H1 (cell line): ENCODE measurements at places on chromosomes 11 and 22. TPM values are rescaled to one million over a fixed set of nuclear protein-coding genes. Genes with fewer than 3 reads are reported as not detected.
A peak's percentile ranks its signal among the peaks of the same experiment; 100 is the strongest.

DNA sequence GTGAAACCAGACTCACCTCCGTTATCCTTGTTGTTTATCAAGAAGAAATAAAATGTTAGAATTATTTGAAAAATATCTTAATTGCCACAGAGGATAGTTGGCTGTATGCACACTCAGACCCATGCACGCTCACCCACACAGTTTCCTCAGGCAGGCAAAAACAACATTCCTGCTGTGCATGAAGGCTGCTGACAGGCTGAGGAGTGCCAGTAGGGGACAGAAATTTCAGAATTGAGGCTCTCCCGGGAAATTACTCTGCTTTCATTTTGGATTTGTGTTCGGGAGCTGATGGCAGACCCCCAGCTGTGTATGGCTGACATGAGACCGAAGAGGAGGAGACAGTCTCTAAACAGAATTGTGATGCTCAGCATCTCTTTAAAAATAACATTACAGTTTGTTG lies 87.5 kb downstream of the AMOTL1 start:
- DNase-seq = no peak

GRCh38 chr22:24525416-24526037 lies 29.4 kb downstream of the GUCD1 start:
- peak; percentile 51 for DNase-seq

- no peak for DNase-seq
Observed at GRCh38 chr11:128929468-128929867, 13.2 kb downstream of the TP53AIP1 start.

DNA sequence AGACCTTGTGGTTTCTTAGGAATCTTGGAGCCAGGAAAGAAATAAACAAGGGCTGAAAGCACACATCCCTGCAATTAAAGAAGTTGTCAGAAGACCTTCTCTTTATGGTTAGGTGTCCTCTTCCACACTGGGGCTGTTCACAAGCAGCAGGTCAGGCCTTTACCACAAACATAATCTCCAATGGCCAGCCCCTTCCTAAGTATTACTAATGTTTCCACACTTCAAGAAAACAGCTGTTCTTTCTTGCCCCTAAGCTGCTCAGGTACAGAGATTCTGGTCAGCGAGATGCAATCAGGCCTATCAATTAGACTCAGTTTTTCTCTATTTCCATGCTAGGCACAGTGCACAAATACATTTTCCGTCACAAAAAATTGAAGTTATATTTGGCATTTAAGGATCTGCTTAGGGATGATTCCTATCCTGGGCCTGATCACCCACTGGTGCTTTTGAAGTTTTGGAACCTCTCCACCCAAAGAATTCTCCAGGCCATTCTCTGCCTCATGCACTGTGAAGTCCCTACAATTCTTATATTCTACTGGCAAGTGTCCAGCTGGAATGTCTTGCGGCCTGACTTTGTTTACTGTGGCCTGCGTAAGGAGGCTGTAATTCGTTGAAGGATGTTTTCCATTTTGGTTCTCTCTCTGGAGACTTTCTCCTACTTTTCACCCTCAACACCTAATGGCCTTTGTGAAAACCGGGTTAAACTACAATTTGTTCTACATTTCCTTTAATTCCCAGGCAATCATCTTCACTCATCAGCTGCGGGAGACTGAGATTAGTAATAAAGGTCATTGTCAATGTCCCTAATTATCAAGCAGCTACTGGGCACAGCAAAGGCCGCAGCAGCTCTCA lies 5.1 kb downstream of the PRAME start:
- no peak for DNase-seq

The P2RY2 gene
- total RNA-seq = 1.0 and 1.2 TPM in 2 replicates

The MMP27 gene
- not detected in 2 replicates for total RNA-seq

The WNT7B gene
- 0.13 and 0.24 TPM in 2 replicates for total RNA-seq

DNA sequence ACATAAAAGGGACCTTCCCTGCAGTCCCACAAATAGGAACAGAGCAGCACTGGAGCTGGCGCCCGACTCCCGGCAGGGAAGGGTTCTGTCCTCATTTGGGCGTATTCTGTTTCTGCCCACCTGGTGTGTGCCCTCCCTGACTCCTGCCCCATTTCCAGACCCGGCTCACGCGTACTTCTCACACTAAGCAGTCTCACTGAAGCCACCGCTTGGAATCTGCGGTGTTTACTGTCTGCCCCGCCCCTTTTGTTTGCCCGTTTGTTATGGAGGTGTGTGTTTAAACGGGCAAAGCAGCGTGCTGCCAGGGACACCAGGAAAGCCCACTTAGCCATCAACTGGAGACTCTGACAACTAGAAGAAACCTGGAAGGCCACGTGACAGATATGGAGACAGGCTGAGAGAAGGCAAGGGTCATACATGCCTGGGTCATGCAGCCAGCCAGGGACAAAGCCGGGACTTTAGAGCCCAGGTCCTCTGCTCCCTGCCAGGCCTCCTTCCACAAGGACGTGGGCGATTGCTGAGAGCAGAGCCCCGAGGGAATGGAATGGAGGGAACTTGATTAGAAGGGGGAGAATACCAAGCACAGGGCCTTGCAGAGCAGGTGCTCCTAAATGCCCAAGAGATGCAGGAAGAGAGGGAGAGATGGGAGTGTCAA lies 8.7 kb upstream of the EFCAB6 start:
- peak; percentile 46 for DNase-seq

The RBX1 gene
- total RNA-seq = 74.4 and 76.5 TPM in 2 replicates

The NCF4 gene
- total RNA-seq = not detected in 2 replicates

The TSGA10IP gene
- total RNA-seq = 1.3 and 1.9 TPM in 2 replicates

DNA sequence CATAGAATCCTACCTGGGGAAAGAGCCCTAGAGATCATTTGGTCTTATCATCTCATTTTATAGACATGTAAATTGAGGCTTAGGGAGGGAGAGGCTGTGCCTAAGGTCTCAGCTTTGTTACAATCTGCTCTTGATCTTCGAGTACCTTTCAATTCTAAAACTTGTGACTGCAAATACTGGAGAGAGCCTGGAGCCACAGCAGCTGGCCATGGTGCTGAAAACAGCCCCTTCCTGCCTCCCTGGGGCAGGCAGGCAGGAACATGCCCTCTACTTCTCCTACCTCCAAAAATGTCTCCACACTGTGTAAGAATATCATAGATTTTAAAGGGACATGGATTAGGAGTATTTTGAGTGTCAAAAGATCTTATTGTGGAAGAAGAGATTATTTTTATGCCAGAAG lies 52.2 kb downstream of the C22orf42 start:
- no peak for DNase-seq

The TMEM86A gene
- 1.7 and 2.0 TPM in 2 replicates for total RNA-seq

The HOATZ gene
- not detected in 2 replicates for total RNA-seq

- no peak for DNase-seq
Observed at GRCh38 chr11:134468796-134469195, 56.8 kb upstream of the B3GAT1 start.

DNA sequence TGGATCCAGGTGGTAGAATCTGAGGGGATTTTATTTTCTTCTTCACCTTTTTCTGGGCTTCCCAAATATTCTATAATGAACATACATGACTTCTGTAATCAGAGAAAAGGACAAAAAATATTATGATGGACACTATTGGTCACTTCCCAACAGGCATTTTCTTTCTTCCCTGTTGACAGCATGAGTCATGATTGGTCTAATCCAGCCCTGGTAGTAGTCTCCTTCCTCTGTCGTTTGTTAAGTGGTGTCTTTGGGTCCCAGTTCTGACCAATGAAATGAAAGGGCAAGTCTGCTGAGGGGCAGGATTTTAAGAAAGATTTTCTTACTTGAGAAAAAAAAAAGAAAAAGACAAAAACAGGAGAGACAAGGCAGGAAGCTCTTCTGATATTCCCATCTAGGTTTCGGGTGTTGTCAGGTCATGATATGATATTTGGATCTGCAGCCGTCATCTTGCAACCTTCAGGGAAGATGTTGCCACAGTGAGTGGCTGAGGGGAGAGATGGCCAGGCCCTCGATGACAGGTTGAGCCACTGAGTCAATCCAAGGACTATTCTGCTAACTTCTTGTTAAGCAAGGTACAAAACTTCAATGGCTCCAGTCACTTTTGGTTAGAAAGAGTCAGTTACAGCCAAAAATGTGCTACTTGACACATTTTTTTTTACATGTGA lies 23.3 kb upstream of the PLEKHB1 start:
- DNase-seq = no peak

The DBX1 gene
- total RNA-seq = not detected in 2 replicates

- DNase-seq = no peak
Observed at GRCh38 chr22:48743601-48744282, 1083.9 kb downstream of the BRD1 start.

GRCh38 chr11:128465946-128466705 lies 121.2 kb downstream of the ETS1 start:
- no peak for DNase-seq

GRCh38 chr11:120185706-120186455 lies 25.0 kb upstream of the OAF start:
- no peak for DNase-seq

- DNase-seq = no peak
Observed at GRCh38 chr22:28480000-28480715, 199.5 kb downstream of the TTC28 start.

- no peak for DNase-seq
Observed at GRCh38 chr11:95895815-95896214, 28.1 kb downstream of the MTMR2 start.

The NRIP3 gene
- 7.1 and 7.8 TPM in 2 replicates for total RNA-seq

DNA sequence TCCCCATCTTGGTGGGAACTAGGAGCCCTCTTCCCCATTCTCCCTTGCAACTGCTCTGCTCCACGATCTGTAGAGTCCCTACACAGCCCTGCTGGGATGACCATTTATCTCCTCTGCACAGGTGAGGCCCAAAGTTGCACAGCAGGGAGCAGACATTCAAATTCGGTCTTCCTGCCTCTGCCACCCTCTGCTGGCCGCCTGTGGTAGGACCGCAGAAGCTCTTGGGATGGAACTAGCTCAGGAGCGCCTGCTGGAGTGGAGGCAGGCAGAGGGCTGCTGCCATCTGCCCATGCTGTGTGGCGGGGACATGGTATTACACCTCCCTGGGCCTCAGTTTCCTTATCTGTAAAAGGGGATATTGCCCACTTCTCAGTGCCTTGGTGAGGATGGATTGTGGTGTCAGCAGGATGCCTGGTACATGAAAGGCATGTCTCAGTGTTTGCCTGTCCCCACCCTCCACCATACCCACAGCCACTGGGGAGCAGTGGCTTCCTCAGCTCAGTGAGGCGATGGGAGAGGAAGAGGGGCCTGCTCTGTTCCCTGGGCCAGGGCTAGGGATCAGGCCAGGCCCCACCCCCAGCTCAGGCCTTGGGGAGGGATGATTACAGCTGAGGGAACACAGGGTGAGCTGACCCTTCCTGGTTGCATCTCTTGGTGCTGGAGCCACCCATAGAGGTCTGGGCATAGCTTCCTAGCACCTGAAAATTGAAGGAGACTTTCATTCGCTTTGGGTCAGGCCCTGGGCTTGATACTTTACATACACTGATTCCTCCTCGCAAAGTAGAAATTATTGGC lies 11.3 kb upstream of the OMP start:
- peak; percentile 73 for DNase-seq
